ENCODE measurements at places on chromosomes 5 and 9. TPM values are rescaled to one million over a fixed set of nuclear protein-coding genes. Genes with fewer than 3 reads are reported as not detected.

Gene DNAJA1
- 46.9 TPM for polyA plus RNA-seq

Gene CERCAM
- polyA plus RNA-seq, result 2.3 TPM

- no peaks in the 10 kb centered on the region for H3K36me3 ChIP-seq
- H3K4me1 ChIP-seq, result no peaks in the 10 kb centered on the region
- no peak overlapping the region for H3K27ac ChIP-seq
- DNase-seq, result no peak
- no peak overlapping the region for H3K4me3 ChIP-seq
Observed at GRCh38 chr9:136187683-136188586, 17.0 kb downstream of the LHX3 start.

Gene C5
- polyA plus RNA-seq, result 0.26 TPM

- no peak overlapping the region for H3K4me3 ChIP-seq
- DNase-seq, result no peak
- H3K27ac ChIP-seq, result no peak overlapping the region
- no peaks in the 10 kb centered on the region for H3K27me3 ChIP-seq
- no peaks in the 10 kb centered on the region for H3K4me1 ChIP-seq
Observed at GRCh38 chr5:55063220-55063863, 39.1 kb upstream of the GZMA start.

DNA sequence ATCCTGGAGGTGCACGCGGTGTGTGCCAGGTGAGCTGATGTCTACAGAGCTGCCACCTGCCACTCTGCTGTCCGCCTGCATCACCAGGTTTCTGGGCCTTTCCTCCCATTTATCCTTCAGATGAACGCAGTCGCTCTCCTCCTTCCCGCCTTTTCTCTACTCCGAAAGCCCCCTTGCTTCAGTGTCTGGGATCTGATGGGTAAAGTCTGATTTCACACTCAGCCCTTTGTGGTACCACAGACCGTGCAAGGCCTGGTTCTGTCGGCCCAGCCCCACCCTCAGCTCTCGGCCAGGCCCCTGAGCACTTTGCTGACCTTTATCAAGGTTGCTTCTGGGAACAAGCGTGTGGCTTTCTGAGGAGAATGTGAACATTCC, 32.5 kb downstream of the GLT6D1 start:
- H3K4me1 ChIP-seq, result no peaks in the 10 kb centered on the region
- no peaks in the 10 kb centered on the region for H3K27me3 ChIP-seq
- no peak overlapping the region for H3K27ac ChIP-seq
- no peak for DNase-seq
- H3K4me3 ChIP-seq, result no peak overlapping the region
- no peaks in the 10 kb centered on the region for H3K36me3 ChIP-seq

DNA sequence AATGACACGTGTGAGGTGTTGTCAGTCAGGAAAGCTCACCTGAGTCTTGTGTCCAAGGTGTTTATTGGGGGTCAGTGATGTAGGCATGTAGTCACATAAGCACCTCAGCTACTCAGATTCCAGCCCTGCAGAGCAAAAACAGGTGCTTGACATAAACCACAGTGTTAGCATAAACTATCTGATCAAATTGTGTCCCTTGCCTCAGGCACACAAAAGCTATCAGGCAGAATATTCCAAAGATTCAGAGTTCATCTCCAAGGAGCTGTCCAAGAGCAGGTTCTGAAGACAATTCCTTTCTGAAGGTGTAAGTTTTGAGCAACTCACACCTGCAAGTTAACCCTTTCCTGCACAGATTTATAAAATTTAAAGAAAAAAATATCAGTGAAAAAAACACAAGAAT, 102.2 kb upstream of the ITGA1 start:
- H3K27me3 ChIP-seq, result no peaks in the 10 kb centered on the region
- H3K4me1 ChIP-seq, result no peaks in the 10 kb centered on the region
- no peak overlapping the region for H3K27ac ChIP-seq
- no peaks in the 10 kb centered on the region for H3K36me3 ChIP-seq
- no peak overlapping the region for H3K4me3 ChIP-seq

DNA sequence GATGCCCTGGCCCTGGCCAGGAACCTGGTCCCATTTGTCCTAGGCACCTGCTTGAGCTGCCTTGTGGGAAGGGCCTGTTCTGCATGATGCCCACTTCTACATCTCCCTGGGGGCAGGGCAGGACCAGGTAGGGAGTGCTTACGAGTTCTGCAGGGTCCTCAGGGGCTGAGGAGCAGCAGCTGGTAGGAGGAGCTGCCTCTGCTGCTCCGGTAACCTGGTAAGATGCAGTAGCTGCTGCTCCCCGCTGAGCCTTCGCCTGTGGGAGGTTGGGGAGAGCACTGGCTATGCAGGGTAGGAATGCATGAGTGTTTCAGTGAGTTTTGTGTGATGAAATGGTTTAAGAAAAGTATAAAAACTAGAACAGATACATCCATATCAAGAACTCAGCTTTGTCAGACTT, 13.6 kb downstream of the LRRC8A start:
- no peak overlapping the region for H3K27ac ChIP-seq
- peaks cover 12% of the 10 kb centered on the region for H3K4me1 ChIP-seq
- peaks cover 2% of the 10 kb centered on the region for H3K36me3 ChIP-seq
- no peak for DNase-seq
- H3K27me3 ChIP-seq, result no peaks in the 10 kb centered on the region

Gene PCDHB16
- 0.23 TPM for polyA plus RNA-seq

DNA sequence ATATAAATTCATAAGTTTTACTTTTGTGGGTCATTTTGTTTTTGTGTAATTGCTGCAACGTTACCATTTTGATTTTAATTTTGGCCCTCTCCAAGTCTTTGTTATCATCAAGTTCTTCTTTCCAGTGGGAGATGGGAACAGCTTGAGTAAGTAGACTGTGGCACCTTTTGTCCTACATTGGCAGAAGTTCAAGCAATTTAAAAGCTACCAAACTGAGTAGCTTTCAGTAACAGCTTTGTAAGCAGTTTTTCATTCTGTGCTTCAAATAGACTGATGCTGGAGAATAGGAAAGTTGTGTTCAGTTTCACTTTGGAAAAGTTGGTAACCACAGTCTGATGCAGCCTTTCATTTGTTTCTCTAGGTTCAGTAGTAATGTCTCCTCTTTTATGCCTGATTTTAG, 47.8 kb upstream of the TMED7 start:
- H3K36me3 ChIP-seq, result no peaks in the 10 kb centered on the region
- no peak overlapping the region for H3K4me3 ChIP-seq

DNA sequence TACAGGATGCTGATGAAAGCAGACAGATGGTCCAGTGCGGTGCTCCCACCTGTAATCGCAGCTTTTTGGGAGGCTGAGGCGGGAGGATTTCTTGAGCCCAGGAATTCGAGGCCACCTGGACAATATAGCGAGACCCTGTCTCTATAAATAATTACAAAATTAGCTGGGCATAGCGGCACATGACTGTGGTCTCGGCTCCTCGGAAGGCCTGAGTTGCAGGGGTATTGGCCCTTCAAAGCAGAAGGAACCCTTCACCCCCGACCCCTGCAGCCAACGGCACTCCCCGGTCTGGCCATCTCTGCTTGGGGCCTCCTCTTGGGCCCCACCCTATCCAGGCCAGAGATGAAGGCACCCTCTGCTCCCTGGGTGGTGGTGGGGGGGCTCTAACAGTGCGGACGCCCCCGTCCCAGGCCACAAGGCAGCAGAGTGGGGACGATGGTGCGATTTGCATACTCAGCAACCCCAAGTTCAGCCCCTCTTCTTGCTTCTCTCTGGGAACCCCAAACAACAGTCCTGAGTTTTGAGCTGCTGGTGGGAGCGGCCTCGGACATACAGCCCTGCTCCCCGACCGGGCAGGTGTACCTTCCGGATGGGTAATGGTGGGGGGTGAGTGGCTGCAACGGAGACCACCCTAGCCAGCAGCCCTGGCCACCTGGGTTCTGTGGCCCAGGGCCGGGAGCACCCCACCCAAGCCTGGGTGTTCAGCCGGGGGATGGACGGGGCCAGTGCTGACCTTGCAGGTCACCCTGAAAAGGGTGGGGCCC, 50.7 kb downstream of the NACC2 start:
- H3K4me3 ChIP-seq, result no peak overlapping the region
- peaks cover 27% of the 10 kb centered on the region for H3K36me3 ChIP-seq
- no peaks in the 10 kb centered on the region for H3K27me3 ChIP-seq
- no peak for DNase-seq
- H3K4me1 ChIP-seq, result peaks cover 14% of the 10 kb centered on the region

Gene DAB2
- polyA plus RNA-seq, result 4.1 TPM

DNA sequence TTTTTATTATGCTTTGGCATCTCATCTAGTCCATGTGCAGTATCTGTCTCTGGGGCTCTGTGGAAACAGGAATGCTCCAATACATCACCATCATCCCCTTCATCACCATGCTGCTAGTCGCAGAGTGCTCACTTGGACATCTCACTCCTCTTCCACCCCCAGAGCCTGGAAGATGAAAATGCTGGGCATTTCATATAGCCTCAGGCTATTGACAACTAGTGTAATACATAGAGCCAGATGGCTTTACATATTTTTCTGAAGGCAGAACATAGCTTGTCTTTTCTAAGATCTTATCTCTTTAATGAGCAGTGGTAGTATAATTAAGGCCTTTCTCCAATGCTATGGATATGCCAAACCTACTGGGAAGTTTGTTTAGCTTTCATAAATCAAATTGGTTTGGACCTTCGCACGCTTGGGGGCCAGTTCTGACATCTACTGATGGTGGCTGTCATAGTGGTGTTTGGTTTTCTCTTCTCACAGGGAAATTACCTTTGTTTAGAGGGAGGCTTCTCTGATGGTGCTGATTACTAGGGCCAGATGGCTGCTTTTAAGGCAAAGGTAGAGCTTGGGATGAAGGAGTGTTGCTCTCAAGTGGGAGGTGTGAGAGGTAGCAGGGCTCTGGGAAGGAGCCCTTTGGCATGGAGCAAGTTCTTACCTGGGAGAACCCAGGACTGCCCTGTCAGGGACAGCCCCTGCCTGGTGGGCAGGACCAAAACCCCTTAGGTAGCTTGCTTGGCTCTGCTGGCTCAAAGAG, 63.1 kb upstream of the CXCL14 start:
- no peak for DNase-seq
- no peaks in the 10 kb centered on the region for H3K27me3 ChIP-seq
- H3K4me3 ChIP-seq, result no peak overlapping the region
- no peaks in the 10 kb centered on the region for H3K36me3 ChIP-seq
- no peaks in the 10 kb centered on the region for H3K4me1 ChIP-seq
- no peak overlapping the region for H3K27ac ChIP-seq

All from psoas muscle (tissue), 8 donors.